ENCODE measurements at places on chromosomes 5 and 9.

GRCh38 chr5:109961751-109962150 lies 272.0 kb downstream of the MAN2A1 start:
- no peaks in the 10 kb centered on the region for H3K36me3 ChIP-seq
- H3K27me3 ChIP-seq: no peaks in the 10 kb centered on the region

- no peaks in the 10 kb centered on the region for H3K36me3 ChIP-seq
- no peak overlapping the region for H3K27ac ChIP-seq
- no peak for DNase-seq
- no peaks in the 10 kb centered on the region for H3K27me3 ChIP-seq
- H3K4me1 ChIP-seq: no peaks in the 10 kb centered on the region
Observed at GRCh38 chr5:112906637-112907036, 15.4 kb downstream of the REEP5 start.

DNA sequence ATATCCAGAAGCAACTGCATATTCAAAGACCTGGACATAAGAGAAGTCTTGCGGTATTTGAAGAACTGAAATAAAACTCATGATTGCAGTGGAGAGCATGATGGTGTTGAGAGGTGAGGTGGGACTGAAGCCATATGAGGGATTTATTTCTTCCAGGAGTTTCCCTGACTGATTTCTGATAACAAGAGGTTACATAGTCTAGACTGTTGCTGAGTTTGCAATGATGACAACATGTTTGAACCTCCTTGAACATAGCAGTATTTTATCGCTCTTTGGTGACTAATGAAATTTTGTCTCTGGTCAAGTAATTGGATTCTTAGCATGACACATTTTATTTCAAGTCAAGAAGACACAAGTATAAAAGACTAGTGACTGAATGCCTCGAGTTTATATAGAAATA lies 61.8 kb downstream of the ACTBL2 start:
- no peaks in the 10 kb centered on the region for H3K36me3 ChIP-seq
- no peak overlapping the region for H3K27ac ChIP-seq
- H3K27me3 ChIP-seq: no peaks in the 10 kb centered on the region
- no peaks in the 10 kb centered on the region for H3K4me1 ChIP-seq
- H3K4me3 ChIP-seq: no peak overlapping the region
- DNase-seq: no peak

DNA sequence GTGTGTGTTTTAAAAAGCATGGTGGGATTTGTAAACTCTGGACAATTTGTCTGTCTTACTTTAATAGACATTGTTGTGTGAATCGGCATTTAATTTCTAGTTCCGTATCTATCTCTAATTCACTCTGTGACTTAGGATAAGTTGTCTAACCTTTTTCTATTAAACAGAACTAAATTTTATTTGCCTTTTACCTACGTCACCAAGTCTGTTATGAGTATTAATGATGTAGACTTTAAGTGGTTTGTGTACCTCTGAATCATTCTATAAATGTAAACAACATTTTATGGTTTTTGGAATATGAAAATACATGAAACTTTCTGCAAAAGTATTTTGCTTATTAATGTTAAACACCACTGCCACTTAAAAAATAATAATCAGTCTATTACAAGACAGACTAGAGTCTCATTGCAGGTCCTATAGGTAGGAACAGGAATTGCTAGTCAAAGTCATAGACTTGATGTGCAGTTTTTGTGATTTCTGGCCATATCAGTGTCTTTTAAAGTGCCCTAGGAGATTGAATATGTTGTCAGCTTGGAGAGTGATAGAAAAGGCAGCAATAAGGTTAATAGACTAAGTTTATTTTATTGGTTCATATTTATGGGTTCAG lies 5.6 kb downstream of the RBM27 start:
- H3K36me3 ChIP-seq: no peaks in the 10 kb centered on the region
- H3K4me1 ChIP-seq: peaks cover 24% of the 10 kb centered on the region
- H3K27ac ChIP-seq: no peak overlapping the region
- H3K27me3 ChIP-seq: no peaks in the 10 kb centered on the region
- DNase-seq: no peak

DNA sequence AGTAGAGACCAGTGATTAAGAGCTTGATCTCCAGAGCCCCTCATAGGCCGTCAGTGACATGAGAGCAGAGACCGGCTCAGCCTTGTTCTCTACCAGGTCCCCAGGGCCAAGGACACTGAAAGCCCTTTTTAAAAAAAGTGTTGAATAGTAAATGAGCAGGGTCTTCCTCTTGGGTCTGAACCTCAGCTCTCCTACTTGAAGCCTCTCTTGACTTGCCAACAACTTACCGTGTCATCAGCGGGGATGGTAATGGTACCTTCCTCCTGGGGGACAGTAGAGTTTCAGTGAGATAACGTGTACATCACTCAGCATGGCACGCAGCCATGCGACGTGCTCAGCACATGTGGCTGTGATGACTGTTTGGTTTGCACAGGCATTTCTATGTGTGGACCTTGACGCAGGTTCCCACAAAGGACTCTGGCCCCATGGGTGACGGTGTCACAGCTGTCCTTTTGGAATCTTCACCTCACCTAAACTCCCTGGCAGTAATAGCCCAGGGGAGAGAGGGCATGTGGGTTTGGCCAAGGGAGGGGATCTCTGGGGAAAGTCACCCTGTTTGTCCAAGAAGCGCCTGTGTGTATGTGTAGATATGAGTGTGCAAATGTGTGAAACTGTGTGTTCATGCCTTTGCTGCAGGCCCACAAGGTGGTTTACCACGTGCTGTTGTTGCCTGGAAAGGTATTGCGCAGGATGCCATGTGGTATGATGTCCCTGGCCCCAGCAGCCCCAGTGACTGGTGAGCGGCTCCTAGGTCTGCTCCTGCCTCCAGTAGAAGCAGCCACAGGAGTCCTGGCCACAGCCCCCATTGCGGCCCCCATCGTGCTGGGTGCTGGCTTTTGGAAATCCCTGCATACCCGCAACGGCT lies 18.7 kb downstream of the ERGIC1 start:
- peaks cover 47% of the 10 kb centered on the region for H3K4me1 ChIP-seq
- H3K36me3 ChIP-seq: no peaks in the 10 kb centered on the region
- DNase-seq: no peak
- H3K27me3 ChIP-seq: no peaks in the 10 kb centered on the region
- H3K27ac ChIP-seq: peak overlapping the region; percentile 91
- no peak overlapping the region for H3K4me3 ChIP-seq

DNA sequence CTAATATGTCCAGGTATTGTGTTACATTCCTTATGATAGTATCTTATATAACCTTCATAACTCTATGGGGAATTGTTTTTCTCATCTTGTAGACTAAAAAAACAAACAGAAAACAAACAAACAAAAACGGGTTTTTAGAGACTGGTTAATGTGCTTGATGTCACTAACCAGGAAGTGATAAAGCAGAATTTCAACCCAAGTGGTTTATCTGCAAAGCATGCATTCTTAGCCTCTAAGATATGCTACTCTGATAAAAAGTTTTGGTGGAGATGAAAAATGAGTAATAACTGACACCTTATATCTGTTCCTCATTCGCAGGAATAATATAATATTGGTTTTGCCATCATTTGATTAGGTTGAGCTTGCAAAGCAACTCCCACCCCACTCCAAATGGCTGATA lies 53.4 kb downstream of the PUM3 start:
- H3K4me1 ChIP-seq: no peaks in the 10 kb centered on the region
- no peak for DNase-seq
- peaks cover 75% of the 10 kb centered on the region for H3K36me3 ChIP-seq
- no peak overlapping the region for H3K4me3 ChIP-seq

DNA sequence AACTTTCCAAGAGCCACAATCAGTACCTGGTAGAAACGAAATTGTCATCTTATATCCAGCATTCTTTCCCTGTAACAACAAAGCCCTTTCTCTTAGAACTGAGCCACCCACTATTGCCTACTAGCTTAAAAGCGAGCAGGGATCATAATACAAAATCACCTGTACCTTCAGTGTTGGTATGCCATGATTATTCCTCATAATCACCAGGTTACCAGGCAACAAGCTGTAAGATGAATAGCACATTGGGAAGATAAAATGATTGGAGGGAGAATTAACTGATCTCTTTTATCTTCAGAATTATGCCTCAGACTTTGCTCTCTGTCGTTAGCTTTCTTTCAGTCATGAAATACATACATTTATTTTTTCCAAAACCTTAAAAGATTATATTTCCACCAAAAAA lies 345.6 kb downstream of the PRELID2 start:
- no peaks in the 10 kb centered on the region for H3K27me3 ChIP-seq
- no peak overlapping the region for H3K27ac ChIP-seq
- DNase-seq: no peak
- no peaks in the 10 kb centered on the region for H3K4me1 ChIP-seq

DNA sequence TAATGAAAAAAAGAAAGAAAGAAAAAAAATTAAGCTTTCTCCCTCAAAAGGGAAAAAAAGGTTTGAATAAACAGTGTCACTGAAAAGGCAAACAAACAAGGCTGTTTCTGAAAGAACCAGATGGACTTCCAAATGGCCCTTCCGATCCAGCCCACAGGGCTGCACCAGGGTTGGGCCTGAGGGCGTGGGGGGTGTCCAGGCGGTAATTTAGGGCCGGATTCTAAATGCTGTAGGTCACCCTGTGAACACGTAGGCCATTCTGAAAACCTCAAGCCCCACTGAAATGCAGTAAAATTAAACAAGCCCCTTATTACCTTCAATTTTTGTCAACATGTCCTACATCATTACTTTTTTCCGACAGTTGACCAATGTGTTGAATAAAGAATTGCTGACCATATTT lies 132.1 kb downstream of the HSD17B3 start:
- DNase-seq: no peak
- no peaks in the 10 kb centered on the region for H3K36me3 ChIP-seq
- peak overlapping the region; percentile 52 for H3K27ac ChIP-seq
- H3K4me3 ChIP-seq: no peak overlapping the region
- no peaks in the 10 kb centered on the region for H3K4me1 ChIP-seq

DNA sequence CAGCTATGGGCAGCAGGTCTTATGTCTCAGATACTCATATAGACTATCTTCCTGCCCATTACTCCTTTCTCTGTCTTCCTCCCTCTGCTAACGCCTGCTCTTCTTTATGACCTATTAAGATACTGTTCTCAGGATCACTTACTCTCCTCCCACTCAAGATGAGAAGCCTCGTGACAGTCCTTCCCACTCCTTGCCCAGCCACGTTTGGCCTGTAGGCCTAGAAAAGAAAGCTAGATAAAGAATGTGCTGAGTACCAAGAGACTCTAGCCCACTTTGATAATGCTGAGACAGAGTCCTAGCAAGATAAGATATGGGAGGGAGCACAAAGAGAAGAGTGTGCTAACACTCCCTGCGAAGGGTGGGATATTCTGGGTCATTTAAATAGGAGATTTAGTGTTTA lies 6.8 kb upstream of the DENND4C start:
- no peak overlapping the region for H3K27ac ChIP-seq
- H3K27me3 ChIP-seq: no peaks in the 10 kb centered on the region
- H3K4me3 ChIP-seq: no peak overlapping the region
- H3K4me1 ChIP-seq: no peaks in the 10 kb centered on the region
- no peak for DNase-seq

GRCh38 chr5:120252839-120253238 lies 211.3 kb upstream of the PRR16 start:
- no peak for DNase-seq
- H3K27me3 ChIP-seq: no peaks in the 10 kb centered on the region
- H3K36me3 ChIP-seq: no peaks in the 10 kb centered on the region
- no peak overlapping the region for H3K27ac ChIP-seq

DNA sequence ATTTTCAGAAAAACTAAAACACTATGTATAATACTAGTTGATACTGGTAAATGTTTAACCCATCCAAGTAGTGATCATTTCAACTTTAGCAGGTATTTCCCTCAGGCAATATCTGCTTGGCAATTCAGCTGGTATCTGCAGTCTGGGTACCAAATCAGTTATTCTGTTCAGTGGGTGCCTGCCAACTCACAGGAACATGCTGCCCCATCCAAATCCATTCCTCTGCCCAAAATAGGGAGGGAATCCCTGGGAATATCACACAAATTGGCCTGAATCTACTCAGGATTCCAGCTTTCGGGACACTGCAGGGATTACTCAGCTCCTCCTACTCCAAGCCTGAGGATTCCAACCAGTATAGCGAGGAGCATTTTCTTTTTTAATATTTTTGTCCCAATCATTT lies 61.7 kb upstream of the PDE4D start:
- H3K4me3 ChIP-seq: no peak overlapping the region
- H3K4me1 ChIP-seq: no peaks in the 10 kb centered on the region
- no peaks in the 10 kb centered on the region for H3K36me3 ChIP-seq

DNA sequence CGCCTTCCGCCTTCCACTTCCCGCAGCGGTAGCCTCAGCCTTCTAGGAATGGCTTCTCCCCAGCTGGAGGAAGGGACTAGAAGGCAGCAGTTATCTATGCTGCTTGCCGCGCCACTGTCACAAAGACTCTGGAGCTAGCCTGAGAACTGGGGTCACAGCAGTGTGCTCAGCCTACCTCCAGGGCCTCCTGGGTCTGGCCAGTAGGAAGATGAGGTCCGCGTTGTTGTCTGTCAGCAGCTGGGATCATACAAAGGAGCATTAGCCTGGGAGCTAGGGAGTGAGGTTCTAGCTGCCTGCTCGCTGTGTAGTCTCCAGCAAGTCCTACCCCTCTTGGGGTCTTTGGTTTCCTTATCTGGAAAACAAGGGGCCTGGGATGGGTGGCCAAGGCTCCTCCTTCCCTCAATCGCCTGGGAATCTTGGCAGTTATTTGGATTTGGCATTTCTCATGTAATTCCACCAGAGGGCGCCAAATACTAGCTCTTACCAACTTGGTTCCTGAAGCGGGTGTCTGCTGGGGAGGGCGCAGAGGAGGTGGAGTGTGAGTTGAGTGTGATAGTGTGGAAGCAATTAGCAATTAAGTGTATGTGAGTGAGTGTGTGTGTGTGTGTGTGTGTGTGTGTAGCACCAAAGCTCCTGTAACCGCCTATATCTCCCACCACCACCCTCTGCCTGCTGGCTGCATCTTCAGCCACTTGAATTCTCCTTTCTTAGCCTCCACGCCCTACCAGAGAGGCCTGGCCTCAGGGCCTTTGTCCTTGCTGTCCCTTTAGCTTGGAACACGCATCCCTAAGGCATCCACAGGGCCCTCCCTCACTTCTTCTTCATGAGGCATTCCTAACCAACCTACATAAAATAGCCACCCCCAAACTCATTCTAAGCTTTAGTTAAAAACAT lies 97.1 kb downstream of the ENTREP1 start:
- H3K4me1 ChIP-seq: no peaks in the 10 kb centered on the region
- H3K27me3 ChIP-seq: no peaks in the 10 kb centered on the region
- H3K27ac ChIP-seq: no peak overlapping the region
- no peaks in the 10 kb centered on the region for H3K36me3 ChIP-seq
- H3K4me3 ChIP-seq: no peak overlapping the region

- no peaks in the 10 kb centered on the region for H3K27me3 ChIP-seq
- no peak overlapping the region for H3K4me3 ChIP-seq
- H3K27ac ChIP-seq: peak overlapping the region; percentile 14
- no peak for DNase-seq
- H3K36me3 ChIP-seq: no peaks in the 10 kb centered on the region
Observed at GRCh38 chr5:34012791-34013190, 4.9 kb upstream of the AMACR start.

DNA sequence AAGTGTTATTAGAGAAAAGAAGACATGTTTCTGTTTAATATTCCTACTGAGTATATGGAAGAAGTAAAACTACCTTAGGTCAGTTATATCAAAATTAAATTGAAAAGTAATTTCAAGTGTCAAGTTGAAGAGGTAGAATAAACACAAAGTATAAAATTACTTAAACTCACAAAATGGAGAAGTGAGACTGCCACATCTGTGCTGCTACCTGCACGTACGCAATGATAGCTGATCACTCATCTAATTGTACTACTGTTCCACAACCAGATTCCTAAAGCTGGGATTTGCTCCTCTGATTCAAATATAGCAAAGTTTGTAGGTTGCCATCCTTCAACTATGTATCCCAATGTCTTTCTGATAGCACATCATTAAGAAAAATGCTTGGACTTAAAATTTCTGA lies 24.8 kb downstream of the EQTN start:
- H3K27me3 ChIP-seq: no peaks in the 10 kb centered on the region
- H3K4me3 ChIP-seq: no peak overlapping the region

- H3K4me3 ChIP-seq: no peak overlapping the region
- H3K36me3 ChIP-seq: no peaks in the 10 kb centered on the region
- H3K4me1 ChIP-seq: no peaks in the 10 kb centered on the region
- no peak overlapping the region for H3K27ac ChIP-seq
Observed at GRCh38 chr5:115939059-115939458, 23.2 kb upstream of the LVRN start.

Measured in esophagus squamous epithelium (tissue), 5 donors.